Stimulated activated CD4-positive, alpha-beta T cell treated with anti-CD3 and anti-CD28 coated beads, TNF-alpha, amount 100 ng/mL, for 4 hours (primary cell): ENCODE measurements at places on chromosomes 6 and 20.

- DNase-seq = no peak
These were observed 544 bp upstream of the NRM start for GRCh38 chr6:30691208-30691847.

- DNase-seq = no peak
These were observed 2.4 kb upstream of the ZMYND8 start for GRCh38 chr20:47358672-47359529.

GRCh38 chr6:72416744-72417465 is 205.0 kb upstream of the KCNQ5 start:
- DNase-seq = no peak

DNA sequence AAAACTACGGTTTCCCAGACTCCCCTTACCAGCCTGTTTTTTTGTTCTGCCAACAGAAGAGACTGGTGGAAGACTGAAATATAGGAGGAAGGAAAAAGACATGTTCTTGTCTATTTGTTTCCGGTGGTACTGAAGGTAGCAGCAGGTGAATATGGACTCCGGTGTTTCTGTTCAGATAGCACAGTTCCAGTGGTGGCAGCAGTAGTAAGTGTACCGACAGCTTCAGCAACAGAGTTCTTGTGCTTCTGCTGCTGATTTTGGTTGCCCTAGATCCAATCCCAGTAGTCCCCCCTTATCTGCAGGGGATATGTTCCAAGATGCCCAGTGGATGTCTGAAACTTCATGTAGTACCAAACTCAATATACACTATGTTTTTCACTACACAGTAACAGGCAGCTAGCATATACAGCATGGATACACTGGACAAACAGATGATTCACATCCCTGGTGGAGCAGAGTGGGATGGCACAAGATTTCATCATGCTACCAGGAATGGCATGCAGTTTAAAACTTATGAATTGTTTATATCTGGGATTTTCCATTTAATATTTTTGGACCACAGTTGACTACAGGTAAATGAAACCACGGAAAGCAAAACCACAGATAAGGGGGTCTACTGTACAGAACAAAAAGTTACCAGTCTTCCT is 301.8 kb downstream of the BTBD9 start:
- no peak for DNase-seq

- no peak for DNase-seq
These were observed 154.0 kb downstream of the MBOAT1 start for GRCh38 chr6:20058121-20058905.

GRCh38 chr6:106670236-106670635 is 40.9 kb downstream of the QRSL1 start:
- DNase-seq = no peak

- DNase-seq = no peak
These were observed 445 bp downstream of the RAB32 start for GRCh38 chr6:146543940-146544615.

DNA sequence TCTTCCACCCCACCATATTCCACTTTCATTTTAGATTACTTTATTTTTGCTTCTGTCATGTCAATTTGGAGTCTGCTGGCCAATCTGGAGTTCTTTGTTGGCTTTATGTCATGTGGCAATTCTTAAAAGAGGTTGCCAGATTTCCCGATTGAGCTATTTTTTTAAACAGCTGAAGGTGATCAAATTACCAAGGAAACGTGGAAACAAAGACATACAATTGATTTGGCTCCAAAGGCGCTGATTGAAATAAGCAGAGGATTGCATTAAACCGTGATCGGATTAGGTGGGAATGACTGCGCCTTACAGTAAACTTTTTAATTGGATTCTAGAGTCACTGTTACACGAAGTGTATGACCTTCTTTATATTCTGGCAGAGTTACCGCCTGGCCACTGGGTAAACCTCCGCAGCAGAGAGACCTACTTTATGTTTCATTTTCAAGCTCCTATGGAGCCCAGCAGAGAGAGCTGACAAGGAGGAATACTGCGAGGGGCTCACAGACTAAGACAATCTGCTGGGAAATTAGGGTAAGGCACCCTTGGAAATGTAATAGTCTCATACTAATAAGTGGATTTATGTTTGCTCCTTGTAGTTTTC is 37.9 kb downstream of the SIM1 start:
- DNase-seq = no peak

DNA sequence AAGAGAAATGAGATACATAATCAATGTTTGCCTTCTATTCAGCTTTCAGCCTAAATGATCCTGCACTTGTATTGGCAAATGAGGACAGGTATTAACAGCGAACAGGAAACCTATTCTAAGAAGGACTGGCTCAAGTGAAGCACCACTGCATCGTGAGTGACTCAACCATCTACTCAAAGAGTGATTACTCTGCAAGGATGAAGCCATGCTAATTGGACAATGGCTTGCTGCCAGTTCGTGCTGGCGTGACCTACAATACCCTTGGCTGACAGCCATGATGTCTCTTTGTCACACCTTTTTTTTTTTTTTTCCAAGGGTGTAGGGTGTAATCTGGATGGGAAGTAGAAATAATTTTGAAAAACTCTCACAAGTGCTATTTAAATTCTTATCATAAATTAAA is 104.9 kb downstream of the GJA10 start:
- no peak for DNase-seq

GRCh38 chr6:169246445-169246844 is 7.2 kb downstream of the THBS2 start:
- DNase-seq = no peak

GRCh38 chr20:47316776-47317126 is 39.7 kb downstream of the ZMYND8 start:
- DNase-seq = no peak
